HS-5 (cell line): ENCODE measurements at places on chromosomes 1 and 21.

GRCh38 chr21:26169061-26169610, 1.4 kb downstream of the APP start:
- DNase-seq = no peak

GRCh38 chr21:37525810-37526209, 159.2 kb downstream of the DYRK1A start:
- DNase-seq = no peak

GRCh38 chr1:96234299-96234698, 487.3 kb upstream of the PTBP2 start:
- no peak for DNase-seq

GRCh38 chr21:37542512-37542911, 175.9 kb downstream of the DYRK1A start:
- no peak for DNase-seq

DNA sequence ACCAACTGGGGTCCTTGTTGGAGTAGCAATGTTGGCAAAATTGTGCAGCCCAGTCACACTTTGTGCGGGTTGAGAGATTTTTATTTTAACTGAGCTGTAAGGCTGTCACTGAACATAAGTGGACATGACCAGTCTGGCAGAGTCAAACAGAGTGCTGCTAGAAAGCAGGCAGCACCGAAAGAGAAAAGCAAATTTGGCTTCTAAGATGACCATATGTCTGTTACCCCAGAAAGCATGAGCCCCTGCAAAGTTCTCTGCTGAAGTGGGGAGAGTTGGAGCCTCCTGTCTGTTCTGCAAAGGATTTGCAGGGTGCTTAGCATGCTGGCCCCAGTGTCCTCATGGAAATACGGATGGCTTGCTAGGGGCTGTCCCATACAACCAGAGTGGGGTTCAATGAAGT, 220.4 kb downstream of the PBX1 start:
- no peak for DNase-seq

- no peak for DNase-seq
Observed at GRCh38 chr1:22829309-22829989, 118.8 kb downstream of the EPHB2 start.

DNA sequence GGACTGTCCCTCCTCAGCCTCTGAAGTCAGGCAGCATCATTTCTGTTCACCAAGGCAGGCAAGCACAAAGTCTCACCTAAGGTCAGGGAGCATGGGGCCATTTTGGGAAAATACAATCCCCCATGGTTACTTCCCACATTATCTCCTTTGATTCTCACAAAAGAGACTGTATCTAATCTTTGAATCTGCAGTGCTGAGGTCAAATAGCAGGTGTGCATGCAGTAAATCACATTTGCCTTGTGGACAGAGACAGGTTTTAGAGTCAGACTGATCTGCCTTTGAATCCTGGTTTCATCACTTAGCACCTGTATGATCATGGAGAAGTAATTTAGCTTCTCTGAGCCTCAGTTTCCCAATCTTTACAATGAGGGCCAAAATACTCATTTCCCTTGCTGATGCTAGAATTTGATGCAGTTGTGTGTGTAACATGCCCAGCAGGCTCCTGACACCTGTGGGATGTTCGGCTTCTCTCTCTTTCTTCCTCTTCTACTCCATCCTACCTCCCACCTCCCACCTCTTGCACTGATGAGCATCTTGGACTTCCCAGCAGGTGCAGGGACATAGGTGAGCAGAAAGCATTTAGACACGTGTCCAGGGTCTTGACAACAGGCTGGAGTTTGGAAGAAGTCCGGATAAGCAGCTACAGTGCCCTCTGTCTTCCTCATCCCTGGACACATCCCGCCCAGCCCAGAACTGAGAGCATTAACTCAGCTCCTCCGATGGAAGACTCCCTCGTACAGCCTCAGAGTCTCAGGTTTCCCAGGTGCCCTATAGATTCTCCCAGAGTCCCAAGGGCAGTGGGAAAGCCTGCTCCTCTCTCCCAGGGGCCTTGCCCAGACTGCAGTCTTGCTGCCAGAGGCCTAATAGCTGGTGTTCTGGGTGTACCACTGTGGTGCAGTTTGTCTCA, 18.9 kb downstream of the NENF start:
- DNase-seq = no peak

DNA sequence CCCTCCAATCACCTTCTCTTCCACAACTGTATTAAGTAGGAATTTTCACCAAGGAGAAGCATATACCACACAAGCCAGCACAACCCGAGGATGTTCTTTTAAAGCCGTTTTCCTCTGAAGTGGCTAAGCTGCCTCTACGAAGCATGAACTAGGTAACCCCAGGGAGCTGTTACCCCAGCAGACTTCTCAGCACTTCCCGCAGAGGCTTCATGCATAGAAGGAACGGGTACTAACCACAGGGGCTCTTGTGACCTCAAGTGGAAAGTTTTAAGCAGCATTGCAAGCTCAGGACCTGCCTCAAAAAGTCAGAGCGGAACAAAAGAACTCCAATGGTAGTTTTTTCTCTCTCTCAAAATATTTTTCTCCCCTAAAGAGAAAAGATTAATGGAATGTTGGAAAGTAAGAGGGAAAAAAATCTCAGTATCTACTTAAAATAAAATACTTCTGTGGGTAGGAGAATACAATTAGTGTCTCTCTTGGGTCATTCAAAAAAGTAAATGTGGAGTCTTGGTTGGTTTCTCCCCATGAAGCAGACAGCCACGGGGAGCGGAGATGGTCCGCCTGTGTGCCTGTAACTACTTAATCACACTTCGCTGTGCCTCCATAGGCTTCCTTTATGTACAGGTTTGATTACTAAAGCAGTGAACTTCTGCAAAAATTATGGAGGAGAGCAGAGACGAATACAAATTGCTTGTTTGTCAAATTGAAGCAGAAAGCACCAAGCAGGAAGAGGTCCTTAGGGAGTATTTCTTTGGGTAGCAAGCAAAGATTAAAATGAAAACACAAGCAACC, 40.9 kb downstream of the STX6 start:
- no peak for DNase-seq

- no peak for DNase-seq
Observed at GRCh38 chr1:235935235-235936225, 68.8 kb upstream of the LYST start.

DNA sequence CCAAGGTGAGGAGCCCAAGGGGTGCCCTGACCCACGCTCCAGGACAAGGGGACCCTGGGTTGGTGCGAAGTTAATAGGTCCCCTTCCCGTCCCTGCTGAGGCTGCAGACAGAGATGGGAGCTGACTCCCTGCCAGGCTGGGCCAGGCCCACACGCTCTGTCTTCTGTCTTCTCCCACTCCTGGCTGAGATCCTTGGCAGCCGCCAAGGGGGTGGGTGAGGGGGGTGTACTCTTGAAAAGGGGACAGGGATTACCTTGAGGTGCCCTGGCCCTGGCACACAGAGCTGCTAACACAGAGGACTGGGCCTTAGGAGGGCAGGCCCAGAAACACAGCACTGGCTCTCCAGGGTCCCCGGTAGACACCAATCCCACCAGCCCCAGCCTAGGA, 11.0 kb upstream of the CTRC start:
- no peak for DNase-seq

GRCh38 chr1:210633140-210633539, 304.4 kb downstream of the HHAT start:
- DNase-seq = no peak

DNA sequence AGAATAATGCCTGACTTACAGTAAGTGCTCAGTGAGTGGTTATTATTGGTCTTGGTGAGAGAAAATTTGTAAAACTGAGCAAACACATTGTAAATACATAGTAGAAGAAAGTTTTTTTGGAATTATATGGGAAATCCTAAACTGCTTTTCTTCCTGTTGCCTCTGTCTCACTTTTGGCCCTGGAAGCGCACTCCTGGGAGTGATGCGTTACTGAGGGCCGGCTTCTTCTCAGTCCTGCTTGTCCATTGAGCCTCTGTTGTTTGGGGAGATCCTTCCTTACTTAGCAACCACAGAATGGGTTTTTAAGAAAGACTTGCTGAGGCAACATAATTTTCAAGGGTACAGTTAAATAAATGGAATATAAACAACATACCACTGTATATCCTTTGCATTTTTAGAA, 166.0 kb downstream of the EDEM3 start:
- DNase-seq = no peak

- no peak for DNase-seq
Observed at GRCh38 chr1:54439550-54440223, 33.5 kb upstream of the SSBP3 start.

DNA sequence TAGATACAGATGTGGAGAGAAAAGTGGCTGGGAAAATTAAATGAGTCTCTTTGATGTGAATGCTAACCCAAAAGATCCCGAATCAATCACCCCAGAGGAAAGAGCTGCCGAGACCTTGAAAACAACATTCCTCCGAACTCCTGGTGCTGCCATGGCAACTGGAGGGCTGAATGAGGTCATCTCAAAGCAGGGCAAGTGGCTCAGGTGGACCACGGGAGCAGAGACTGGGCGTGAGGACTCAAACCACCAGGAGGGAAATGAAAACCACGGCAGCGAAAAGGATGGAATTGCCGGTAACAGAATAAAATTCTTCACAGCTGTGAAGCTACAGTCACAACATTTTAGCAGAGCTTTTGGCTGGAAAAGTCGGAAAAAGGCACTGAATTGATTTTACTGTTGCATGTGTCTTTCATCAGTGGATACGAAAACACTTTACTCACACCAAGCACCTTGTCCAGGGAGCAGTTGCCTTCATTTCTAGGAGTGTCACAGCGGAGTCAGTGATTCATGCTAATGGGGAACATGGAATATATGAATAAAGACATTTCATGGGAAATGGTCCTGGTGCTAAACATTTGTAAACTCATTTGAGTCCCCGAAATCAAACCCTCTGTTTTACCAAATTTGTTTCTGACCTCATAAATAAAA, 23.2 kb upstream of the BECN2 start:
- no peak for DNase-seq

DNA sequence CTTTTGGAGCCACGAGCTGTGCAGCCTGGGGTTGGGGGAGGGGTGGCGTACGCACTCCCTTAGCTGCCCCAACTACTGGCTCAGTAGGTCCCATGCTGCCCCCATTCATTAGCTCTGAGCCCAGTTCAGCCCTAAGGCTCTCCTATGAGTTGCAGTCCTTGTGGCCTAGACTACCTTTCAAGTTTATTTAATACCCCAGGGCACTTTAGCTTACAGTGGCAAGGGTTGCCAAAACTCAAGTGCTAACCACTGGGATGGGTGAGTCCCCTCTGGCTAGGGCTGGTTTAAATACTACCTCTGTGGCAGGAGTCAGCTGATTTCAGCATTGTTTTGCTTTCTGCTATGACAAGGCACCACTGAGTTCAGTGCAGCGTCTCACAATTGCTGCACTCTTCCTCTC, 118.2 kb downstream of the ODF2L start:
- DNase-seq = no peak

GRCh38 chr1:172658871-172659453, at the start of gene FASLG:
Gene FASLG (plus strand): TSS chr1:172659103. CDS start chr1:172659202, 99 bp downstream.
- no peak for DNase-seq

GRCh38 chr1:172241540-172241939, 178.9 kb upstream of the C1orf105 start:
- no peak for DNase-seq

- DNase-seq = no peak
Observed at GRCh38 chr1:108043707-108044106, 78.7 kb upstream of the VAV3 start.

DNA sequence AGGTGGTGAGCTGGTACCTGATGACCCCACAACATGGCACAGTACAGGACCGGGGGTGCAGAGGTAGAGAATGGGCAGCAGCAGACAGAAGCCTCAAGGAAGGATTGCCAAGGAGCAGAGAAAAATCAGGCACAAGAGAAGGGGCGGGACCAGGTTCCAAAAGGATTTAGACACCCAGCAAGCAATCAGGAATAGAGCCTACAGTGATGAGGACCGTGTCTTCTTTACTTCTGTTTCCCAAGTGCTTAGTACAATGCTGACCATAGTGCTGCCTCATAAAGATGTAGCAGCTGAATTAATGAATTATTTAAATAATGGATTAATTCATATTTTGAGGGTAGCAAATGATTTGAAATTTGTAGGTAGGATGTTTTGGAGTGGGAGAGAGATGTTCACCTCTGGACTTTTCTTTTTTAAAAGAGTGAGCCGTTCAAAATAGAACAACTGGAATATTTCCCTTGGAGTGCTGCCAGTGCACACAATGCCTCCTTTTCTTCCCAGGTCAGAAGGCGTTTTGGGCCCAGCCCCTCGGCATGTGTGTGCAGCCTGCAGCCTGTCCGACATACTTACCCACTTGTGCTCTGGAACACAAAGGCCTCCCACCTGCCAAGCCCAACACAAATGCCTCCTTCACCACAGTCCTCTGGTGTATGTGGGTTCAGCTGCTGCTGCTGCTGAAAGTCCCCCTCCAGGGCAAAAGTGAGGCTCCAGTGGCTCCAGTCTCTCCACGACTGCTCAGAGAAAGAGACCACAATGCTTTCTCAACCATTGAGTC, 19.6 kb downstream of the KANK4 start:
- no peak for DNase-seq

DNA sequence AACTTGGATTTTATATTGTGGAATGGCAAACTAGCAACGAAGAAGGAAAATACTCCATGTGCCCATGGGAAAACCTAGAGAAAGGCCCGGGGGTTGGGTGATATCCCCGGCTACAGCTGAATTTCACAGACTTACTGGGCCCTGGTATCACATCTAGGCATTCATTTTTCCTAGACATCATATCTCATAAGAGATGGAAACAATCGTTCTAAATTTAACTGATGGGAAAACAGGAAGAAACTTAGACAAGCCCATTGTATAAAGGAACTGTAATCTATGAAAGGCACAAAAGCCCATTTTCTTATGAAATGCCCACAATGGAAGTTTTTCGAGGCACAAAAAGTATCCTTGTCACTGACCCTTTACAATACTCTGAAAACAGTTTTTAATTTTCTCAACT, 407.9 kb upstream of the LYPLAL1 start:
- no peak for DNase-seq
